ENCODE measurements at places on chromosomes 11 and 22.

GRCh38 chr11:62911137-62912130 lies 9.7 kb downstream of the CHRM1 start:
- DNase-seq, result no peak

DNA sequence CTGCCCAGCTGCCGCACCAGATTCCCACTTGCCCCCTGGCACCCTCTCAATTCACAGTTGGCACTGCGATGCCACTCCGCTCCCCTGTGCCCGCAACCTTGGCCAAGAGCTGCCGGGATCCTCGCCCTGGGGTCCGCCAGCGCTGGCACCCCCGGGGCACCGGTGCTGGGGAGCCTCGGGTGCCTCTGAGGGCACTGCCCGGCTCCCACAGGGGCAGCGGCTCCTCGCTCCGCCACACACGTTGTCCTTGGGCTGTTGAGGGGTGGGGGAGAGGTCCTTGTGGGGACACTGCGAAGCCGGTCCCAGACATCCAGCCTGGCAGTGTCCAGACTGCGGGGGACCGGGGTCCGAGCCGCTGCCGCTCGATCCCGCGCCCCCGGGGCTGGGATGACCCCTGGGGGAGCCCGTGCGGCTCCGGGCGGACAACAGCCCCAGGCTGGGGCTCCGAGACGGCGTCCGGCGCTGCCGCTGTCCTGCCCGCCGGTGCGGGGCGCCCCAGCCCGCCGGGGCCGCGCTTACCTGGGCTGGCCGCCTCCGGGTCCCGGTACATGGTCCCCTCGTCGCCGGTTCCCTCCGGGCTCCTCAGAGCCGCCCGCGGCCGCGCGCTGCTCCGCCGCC lies 496 bp downstream of the SYT7 start:
- no peak for DNase-seq

DNA sequence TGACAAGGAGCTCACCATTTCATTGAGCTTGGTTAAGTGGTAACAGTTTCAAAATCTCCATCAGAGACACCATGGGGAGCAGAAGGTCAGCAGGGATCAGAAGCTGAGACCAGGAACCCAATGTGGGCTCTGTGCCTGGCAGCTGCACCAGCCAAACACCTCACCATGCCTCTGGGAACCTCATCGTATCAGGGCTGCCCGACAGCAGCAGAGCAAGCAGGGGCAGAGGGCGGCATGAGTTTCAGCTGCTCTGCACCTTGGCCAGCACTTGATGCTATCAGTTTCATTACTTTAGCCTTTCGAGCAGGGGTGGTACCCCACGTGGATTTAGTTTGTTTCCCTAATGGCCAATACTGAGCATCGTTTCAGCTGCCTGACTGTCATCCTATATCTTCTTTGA lies 77.8 kb downstream of the DGCR2 start:
- DNase-seq, result no peak

DNA sequence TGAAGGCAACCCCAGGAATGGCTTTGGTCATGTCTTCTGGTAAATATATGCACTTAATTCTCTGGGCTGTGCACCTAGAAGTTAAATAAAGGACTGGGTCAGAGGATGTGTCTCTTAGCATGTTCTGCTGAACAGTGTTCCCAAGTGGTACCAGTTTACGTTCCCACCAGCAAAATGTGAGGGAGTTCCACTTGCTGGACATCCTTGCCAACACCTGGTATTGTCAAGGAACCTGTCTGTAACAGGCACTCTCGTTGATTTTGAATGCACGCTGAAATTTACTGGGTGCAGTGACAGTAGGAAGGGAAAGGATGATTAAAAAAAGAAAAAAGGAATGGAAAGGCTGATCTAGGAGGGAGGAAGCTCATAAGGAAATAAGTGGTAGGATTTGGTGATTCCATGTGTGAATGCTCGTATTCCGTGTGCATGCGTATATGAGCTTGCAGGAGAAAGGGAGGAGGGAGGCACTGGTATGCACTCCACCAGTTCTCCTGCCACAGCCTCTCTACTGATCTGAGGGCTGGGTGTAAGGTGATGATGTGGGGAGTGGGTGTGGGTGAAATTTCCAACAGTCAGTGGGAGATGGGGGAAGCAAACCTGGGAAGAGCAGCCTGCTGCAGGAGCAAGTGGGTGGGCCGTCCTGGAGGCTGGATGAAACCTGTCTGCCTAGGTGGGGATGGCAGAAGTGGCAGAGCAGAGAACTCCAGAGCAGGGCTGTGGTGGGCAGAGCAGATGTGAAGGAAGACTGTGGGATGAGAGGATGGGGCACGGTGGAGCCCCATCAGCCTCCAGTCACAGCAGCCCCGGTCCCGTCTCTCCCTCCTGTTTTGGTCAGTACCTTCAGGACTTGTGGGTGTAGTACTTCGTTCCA lies 15.0 kb downstream of the MED15 start:
- DNase-seq, result no peak

- DNase-seq, result no peak
Observed at GRCh38 chr11:120702656-120703055, 191.1 kb downstream of the GRIK4 start.

DNA sequence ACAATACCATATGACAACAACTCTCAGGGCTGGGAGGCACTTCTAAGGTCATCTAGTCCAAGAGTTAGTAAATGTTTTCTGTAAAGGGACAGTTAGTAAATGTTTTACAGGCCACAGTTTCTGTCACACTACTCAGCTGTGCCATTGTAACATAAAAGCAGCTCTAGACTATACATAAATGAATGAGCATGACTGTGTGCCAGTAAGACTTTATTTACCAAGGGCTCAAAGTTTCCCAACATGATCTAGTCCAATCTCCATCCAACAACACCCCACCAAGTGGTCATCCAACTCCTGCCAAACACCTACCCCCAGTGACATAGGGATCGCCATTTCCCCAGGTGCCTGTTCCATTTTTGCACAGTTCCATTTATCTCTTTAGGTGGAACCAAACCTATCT lies 12.1 kb downstream of the SERGEF start:
- no peak for DNase-seq

DNA sequence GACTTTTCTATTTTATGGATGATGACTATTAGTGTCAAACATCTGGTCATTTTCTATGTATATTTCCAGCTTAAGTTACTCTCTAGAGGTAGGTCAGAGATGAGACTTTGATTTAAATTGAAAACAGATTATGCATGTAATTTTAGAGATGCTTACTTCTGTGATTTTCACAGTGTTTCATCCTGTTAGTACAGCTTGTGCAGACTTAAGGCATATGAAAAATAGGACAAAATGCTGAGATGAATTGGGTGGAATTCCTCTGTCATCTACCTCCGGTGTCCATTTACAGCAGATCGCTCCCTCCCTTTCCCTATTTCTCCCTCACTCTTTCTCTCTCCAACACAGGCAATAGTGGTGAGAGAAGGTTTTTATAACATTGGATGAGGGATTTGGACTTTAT lies 14.1 kb downstream of the JAM3 start:
- no peak for DNase-seq
